ENCODE measurements at places on chromosomes 4 and X. TPM values are rescaled to one million over a fixed set of nuclear protein-coding genes. Genes with fewer than 3 reads are reported as not detected.

DNA sequence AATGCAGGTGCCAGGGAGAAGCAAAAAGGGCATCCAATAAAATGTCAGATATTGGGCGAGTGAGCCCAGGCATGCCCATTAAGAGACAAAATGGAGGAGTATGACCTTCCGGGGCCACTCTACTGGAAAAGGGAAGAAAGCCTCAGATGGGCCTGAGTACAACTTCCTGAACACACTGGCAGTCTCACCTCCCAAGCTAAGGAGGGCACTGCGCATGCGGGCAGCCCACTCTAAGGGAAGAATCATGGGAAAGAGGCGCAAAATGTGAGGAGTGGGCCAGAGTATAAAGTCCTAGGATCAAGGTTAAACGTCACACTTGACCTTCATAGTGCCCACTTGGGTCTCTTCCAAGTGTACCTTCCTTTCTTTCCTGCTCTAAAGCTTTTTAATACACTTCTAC, 63.5 kb downstream of the TIGD2 start:
- no peak overlapping the region for H3K27ac ChIP-seq
- no peaks in the 10 kb centered on the region for H3K36me3 ChIP-seq
- H3K4me1 ChIP-seq, result no peaks in the 10 kb centered on the region

DNA sequence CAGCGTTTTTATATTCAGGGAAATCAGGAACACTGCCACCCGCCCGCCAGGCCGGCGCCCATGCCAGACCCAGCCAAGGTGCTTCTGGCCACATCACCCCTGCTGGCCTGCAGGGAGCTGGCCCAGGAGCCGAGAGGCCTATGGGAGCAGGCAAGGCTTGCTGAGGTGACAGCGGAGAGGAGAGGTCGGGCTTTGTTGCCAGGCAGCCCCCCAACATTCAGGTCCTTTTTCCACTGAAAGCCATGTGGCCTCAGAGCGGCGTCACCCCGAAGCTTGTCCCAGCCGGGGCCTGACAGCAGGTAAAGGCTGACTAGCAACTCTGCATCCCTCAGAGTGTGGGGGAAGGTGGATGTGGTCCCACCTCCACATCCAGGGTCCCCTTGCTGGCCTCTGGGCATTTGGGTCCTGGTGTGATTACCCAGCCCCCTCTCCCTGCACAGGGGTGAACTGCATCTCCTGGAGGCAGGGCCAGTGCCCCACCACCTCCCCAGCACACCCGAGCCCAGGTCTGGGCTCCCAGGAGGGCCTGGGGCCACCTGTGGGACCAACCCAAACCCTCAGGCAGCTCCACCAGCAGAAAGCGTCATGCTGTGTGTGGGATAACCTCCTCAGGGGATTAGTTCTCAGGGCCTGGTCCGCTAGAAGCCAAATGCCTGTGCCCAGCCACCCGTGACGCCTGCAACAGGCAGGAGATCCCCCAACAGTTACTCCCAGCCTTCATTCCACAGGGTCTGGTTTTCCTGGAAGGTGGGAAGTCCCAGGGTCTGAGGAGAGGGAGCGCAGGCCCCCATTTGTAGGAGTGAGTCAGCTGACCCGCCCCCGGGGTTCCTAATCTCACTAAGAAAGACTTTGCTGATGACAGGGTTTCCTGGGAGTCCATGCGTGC, at the start of gene PDE6B:
TSS of gene PDE6B (plus strand) at position 869 of the 886 bp plus-strand sequence. CDS start 54 bp downstream, outside the sequence.
- H3K36me3 ChIP-seq, result no peaks in the 10 kb centered on the region
- no peaks in the 10 kb centered on the region for H3K27me3 ChIP-seq
- no peak within 1 kb of the TSS for H3K4me3 ChIP-seq
- DNase-seq, result no peak
- no peak within 1 kb of the TSS for H3K27ac ChIP-seq
- H3K4me1 ChIP-seq, result no peaks in the 10 kb centered on the region

- H3K27me3 ChIP-seq, result no peaks in the 10 kb centered on the region
- H3K36me3 ChIP-seq, result peaks cover 12% of the 10 kb centered on the region
- H3K27ac ChIP-seq, result peak overlapping the region; percentile 82
- peaks cover 46% of the 10 kb centered on the region for H3K4me1 ChIP-seq
Observed at GRCh38 chr4:153465140-153465539, 1.0 kb upstream of the TMEM131L start.

GRCh38 chr4:143502231-143502630, 11.3 kb upstream of the SMARCA5 start:
- H3K4me3 ChIP-seq, result no peak overlapping the region
- no peak for DNase-seq
- H3K36me3 ChIP-seq, result no peaks in the 10 kb centered on the region
- peaks cover 8% of the 10 kb centered on the region for H3K27me3 ChIP-seq
- H3K27ac ChIP-seq, result no peak overlapping the region
- no peaks in the 10 kb centered on the region for H3K4me1 ChIP-seq

The SSR4 gene
- total RNA-seq, result 282 TPM

GRCh38 chrX:10350221-10350620, 193.4 kb downstream of the CLCN4 start:
- no peak overlapping the region for H3K4me3 ChIP-seq
- H3K27me3 ChIP-seq, result peaks cover 4% of the 10 kb centered on the region
- H3K4me1 ChIP-seq, result no peaks in the 10 kb centered on the region

All from activated T-helper 2 cell treated with anti-CD3 and anti-CD28 coated beads, Interferon-gamma antibody, Interleukin-2, Interleukin-4, amounts not matched to agents 10 μg/mL and 5 μg/mL and 100 μg/mL, durations not matched to agents 14 hours and 24 hours and 36 hours (primary cell).